NCI-H1436 treated with DMSO at 0.1 percent for 48 hours (cell line): ENCODE measurements at places on chromosomes 2 and 18.

DNA sequence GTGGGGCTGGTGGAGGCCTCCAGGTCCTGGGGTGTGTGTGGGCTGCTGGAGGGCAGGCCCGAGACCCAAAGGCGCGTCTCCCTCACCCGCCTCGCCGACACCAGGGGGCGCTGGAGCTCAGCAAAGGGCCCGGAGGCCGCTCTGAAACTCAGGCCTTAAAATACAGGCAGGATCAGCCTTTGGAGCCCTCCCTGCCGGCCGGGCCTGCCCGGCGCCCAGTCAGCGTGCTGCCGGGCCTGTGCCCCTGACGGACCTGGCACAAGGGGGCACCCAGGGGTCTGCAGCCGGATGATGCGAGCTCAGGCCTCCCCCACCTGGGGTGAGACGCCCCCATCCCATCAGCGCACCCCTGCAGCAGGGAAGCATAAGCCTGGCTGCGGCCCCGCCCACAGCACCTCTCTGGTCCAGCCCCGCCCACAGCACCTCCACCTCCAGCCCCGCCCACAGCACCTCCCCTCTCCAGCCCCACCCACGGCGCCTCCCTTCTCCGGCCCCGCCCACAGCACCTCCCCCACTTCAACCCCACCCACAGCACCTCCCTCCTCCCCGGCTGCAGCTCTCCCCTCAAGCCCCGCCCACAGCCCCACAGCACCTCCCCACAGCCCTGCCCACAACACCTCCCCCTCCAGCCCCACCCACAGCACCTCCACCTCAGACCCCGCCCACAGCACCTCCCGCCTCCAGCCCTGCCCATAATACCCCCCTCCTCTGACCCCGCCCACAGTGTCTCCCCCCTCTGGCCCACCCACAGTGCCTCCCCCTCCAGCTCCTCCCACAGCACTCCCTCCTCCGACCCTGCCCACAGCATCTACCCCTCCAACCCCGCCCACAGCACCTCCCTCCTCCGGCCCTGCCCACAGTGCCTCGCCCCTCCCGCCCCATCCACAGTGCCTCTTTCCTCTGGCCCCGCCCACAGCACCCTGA, 92.8 kb upstream of the OTOS start:
- no peak for DNase-seq

DNA sequence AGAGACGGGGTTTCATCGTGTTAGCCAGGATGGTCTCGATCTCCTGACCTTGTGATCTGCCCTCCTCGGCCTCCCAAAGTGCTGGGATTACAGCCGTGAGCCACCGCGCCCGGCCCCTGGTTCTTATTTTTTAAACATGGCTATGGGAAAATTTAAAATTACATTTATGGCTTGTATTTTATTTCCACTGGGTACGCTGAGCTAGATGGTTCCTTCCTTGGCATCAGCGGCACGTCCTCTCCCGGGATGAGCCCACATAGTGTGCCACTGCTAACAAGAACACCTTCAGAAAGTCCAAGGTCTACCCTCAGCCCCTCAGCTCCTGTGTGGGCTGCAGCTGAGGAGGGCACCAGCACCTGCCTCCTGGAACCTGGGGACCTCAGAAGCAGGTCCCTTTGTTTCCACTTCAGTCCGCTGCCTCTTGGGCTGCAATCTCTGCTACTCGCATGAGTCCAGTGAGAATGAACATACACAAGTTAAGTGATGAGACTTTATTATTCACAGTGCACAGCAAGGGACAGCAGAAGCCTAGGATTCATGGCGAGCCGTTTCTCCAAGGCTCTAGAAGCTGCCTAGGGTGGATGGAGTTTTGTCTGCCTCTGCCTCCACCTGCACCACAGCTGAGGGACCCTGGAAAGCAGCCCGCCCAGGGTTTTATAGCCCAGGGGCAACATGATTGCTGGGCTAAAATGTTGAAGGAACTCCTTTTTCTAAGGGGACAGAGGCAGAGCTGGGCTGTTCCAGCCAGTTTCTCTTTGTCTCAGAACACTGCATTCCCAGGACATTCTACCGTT, 107.5 kb upstream of the TEX51 start:
- DNase-seq: no peak

DNA sequence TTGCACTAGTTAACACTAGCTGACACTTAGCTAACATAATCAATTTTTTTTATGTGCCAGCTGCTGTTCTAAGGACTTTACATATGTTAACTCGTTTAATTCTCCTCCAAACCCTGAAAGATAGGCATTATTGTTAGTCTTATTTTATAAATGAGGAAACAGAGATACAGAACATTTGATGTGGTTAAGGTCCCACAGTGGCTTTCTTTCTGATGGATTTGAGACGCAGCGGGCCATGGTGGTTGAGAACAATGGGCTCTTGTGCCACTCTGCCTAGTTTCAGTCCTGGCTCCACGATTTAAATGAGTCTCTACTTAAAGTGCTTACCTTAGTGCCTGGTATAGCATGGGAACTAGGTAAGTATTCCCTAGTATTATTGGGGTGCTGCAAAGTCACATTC, 201.9 kb upstream of the SPRED2 start:
- DNase-seq: no peak

- DNase-seq: no peak
These were observed 656.8 kb downstream of the BCL11A start for GRCh38 chr2:59896499-59897245.

DNA sequence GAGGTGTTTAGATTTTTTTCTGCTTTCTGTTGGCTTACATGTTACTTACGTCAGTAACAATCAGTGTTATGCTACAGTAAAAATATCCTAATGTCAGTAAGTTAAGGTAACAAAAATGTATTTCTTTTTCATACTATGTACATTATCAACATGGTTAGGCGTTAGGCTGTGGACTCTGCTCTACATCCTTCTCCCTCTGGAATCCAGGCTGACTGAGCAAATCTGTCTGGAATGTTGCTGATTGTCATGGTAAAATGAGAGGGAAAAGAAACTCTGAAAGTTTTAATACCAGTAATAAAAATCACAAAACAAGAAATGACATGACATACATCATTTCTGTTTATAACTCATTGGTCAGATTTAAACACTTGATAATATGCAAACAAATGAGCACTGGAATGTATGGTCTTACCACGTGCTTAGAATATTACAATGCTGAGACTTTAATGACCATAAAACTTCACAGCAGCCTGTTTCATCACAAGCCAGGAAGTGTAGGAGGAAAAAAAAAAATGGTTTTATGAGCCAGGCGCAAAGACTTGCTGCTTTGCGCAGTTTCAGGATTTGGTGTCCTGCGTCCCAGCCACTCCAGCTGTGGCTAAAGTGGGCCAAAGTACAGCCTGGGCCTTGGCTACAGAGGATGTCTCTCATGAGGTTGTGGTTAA, 252.4 kb downstream of the FSIP2 start:
- DNase-seq: no peak

DNA sequence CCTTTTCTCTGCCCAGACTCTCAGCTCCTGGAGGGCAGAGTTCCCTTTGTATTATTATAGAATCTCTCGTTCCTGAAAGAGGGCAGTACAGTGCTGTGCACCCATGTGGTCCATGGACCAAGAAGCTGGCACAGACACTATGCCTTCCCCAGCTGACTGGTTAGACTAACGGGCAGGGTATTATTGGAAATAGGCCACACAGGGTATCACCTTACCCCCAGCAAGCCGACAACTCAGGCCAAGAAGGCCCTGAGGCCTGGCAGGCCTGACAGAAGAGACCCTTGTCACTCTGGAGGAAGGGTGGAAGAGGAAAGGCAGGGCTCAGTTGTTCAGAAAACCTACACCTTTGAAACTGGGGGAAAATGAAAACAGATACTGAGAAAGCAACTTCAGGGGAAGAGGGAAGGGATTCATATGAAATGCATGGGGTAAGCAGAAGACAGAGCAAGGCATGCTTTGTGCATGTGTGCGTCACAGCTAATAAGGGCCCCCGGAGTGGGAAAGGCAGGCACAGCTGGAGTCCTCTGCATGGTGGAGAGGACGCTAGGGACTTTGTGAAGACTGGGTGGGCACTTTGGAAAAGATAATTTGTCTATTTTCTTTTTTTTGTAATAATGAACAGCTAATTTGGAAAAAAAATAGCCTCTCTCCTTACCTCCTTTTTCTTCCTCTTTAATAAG, 476.8 kb upstream of the CELF4 start:
- no peak for DNase-seq

GRCh38 chr2:16319551-16320121, 346.0 kb downstream of the CYRIA start:
- DNase-seq: no peak
